ENCODE measurements at places on chromosomes 3 and 15.

DNA sequence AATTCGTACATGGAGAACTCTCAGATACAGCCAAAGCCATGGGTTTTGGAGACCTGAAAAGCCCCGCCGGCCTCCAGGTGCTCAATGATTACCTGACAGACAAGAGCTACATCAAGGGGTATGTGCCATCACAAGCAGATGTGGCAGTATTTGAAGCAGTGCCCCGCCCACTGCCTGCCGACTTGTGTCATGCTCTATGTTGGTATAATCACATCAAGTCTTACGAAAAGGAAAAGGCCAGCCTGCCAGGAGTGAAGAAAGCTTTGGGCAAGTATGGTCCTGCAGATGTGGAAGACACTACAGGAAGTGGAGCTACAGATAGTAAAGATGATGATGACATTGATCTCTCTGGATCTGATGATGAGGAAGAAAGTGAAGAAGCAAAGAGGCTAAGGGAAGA is 23.5 kb downstream of the MYO5A start:
- no peak for DNase-seq

DNA sequence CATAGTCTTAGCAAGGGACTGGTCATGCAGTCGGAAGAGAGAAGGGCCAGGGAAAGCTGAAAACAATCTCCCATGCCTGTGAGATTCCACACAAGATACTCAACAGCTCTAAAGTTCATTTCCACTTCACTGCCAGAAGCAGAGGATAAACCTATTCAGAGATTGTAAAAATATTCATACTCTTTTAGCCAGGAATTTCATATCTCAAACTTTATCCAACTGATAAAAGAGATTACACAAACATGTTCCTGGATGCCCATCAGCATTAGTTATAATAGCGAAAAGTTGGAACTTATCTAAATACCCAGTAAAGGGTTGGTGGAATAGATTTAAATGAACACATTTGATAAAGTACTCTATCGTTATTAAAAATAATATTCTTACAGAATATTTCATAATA is 75.2 kb upstream of the ARHGEF3 start:
- no peak for DNase-seq

- DNase-seq: no peak
Measured at GRCh38 chr3:138034918-138035317, 25.0 kb downstream of the CLDN18 start.

DNA sequence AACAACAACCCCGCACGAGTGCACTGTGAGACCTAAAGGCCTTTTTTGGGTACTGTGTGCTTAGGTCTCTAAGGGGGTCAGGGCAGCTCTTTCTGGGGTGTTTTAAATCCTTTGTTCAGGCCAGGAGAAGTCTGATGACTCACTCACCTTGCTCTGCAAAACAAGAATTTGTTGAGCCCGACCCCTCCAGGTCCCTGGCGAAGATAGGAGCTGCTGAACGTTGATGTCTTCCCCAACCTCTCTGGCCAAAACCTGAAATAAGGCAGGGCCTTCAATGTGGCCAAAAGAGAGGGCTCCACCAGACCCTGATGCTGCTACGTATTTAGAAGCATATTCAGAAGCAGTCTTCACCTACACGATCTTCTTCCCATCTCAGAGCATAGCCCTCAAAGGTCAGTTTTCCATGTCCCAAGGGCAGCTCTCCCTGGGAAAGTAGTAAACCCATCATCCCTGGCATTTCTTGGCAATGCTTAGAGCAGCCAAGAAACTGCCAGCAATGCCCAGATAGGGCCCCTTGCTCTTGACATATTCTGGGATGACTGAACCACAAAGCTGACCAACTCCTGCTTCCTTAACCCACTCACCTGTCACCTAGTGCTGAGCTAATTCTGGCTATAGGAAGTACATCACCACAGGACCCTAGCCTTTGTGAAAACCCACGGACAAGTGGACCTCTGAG is 27.1 kb downstream of the CCDC13 start:
- no peak for DNase-seq

- DNase-seq: no peak
Measured at GRCh38 chr15:49906966-49907365, 212.1 kb downstream of the ATP8B4 start.

- no peak for DNase-seq
Measured at GRCh38 chr3:10703875-10704274, 112.2 kb upstream of the SLC6A11 start.

GRCh38 chr15:68311464-68311835 is 33.9 kb downstream of the FEM1B start:
- DNase-seq: no peak

DNA sequence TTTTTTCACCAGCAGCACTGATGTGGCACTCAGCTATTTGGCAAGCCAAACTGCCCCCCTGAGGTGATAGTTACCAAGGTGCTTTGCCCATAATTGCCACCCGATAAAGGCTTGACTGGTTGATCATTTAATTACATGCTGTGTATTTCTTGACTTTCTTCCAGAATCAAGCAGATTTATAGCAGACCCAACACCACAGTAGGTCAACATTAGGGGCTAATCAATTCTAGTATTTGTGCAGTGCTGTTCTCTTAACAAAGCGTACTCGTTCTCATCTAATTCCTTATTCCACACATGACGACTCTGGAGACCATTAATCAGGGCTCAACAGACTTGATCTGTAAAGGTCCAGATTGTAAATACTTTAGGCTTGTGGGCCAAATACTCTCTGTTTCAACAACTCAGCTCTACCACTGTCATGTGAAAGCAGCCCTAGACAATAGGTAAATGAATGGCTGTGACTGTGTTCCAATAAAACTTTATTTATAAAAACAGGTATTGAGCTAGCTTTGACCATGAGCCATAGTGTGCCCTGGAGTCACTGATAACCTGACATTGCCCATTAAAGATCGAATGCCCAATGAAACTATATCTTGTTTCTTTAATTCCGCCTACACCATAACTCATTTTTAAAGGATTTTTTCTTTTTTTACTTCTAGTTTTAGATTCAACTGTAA is 119.1 kb upstream of the TMC3 start:
- DNase-seq: no peak
